ENCODE measurements at places on chromosomes 2 and 18. TPM values are rescaled to one million over a fixed set of nuclear protein-coding genes. Genes with fewer than 3 reads are reported as not detected.

The SGPP2 gene
- total RNA-seq = 0.46 TPM

The DNAH6 gene
- 0.44 TPM for total RNA-seq

The SIX2 gene
- total RNA-seq = 0.72 TPM

The VWA3B gene
- total RNA-seq = 0.33 TPM

The DRC1 gene
- total RNA-seq = 0.19 TPM

The ALPG gene
- 0.22 TPM for total RNA-seq

The C2orf66 gene
- 0.11 TPM for total RNA-seq

The ALK gene
- not detected for total RNA-seq

The POMC gene
- total RNA-seq = not detected

The HAAO gene
- not detected for total RNA-seq

The ZAP70 gene
- total RNA-seq = not detected

The MYL12A gene
- total RNA-seq = 261 TPM

The UNC80 gene
- not detected for total RNA-seq

The POTEI gene
- total RNA-seq = not detected

All from A549 treated with ZK216348 at 1 μM for 4 hours (cell line).